ENCODE measurements at places on chromosomes 4 and X. TPM values are rescaled to one million over a fixed set of nuclear protein-coding genes. Genes with fewer than 3 reads are reported as not detected.
A peak's percentile ranks its signal among the peaks of the same experiment; 100 is the strongest.

The CSAG3 gene
- total RNA-seq, result not detected

The GYPE gene
- 1.1 TPM for total RNA-seq

The TRPC5OS gene
- total RNA-seq, result not detected

The WDR45 gene
- 90.2 TPM for total RNA-seq

The TMSB15C gene
- total RNA-seq, result 3.9 TPM

The DGKK gene
- total RNA-seq, result not detected

The P2RY4 gene
- total RNA-seq, result 1.4 TPM

The CLCN4 gene
- total RNA-seq, result 5.6 TPM

DNA sequence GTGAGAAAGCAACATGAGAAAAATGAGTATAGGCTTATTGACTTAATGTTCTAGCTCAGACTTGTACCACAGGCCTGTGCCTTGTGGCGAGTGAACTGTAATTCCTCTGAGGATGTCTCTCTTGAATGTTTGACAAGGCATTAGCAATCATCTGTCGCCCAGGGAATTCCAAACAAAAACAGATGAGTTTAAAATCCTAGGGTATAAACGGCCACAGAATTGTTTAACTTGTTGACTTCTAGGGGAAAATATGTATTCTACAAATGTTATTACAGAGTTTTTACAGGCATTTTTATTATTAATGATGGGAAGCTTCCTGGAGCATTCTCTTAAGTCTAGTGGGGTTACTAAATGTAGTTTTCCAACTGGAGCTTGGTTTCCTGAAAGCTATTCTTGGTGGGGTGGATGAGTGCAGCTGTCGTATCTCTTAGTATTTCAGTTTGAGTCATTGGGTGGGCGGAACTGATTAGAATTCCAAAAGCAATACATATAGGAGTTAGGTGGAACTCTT is 40.6 kb downstream of the ARHGAP10 start:
- peak overlapping the region; percentile 12 for H3K4me3 ChIP-seq
- H3K36me3 ChIP-seq, result peaks cover 3% of the 10 kb centered on the region
- H3K4me1 ChIP-seq, result peaks cover 50% of the 10 kb centered on the region
- no peaks in the 10 kb centered on the region for H3K27me3 ChIP-seq
- DNase-seq, result no peak

- H3K36me3 ChIP-seq, result no peaks in the 10 kb centered on the region
- H3K4me1 ChIP-seq, result no peaks in the 10 kb centered on the region
- H3K27me3 ChIP-seq, result no peaks in the 10 kb centered on the region
Observed at GRCh38 chr4:112348488-112349158, 51.5 kb downstream of the ALPK1 start.

- no peaks in the 10 kb centered on the region for H3K36me3 ChIP-seq
- no peak overlapping the region for H3K27ac ChIP-seq
- H3K4me3 ChIP-seq, result no peak overlapping the region
Observed at GRCh38 chr4:45621971-45622370, 501.9 kb downstream of the GABRG1 start.

GRCh38 chr4:80215449-80216052 is 18.2 kb downstream of the PRDM8 start:
- no peak overlapping the region for H3K27ac ChIP-seq
- H3K36me3 ChIP-seq, result no peaks in the 10 kb centered on the region
- DNase-seq, result no peak
- no peaks in the 10 kb centered on the region for H3K27me3 ChIP-seq
- H3K4me3 ChIP-seq, result no peak overlapping the region

DNA sequence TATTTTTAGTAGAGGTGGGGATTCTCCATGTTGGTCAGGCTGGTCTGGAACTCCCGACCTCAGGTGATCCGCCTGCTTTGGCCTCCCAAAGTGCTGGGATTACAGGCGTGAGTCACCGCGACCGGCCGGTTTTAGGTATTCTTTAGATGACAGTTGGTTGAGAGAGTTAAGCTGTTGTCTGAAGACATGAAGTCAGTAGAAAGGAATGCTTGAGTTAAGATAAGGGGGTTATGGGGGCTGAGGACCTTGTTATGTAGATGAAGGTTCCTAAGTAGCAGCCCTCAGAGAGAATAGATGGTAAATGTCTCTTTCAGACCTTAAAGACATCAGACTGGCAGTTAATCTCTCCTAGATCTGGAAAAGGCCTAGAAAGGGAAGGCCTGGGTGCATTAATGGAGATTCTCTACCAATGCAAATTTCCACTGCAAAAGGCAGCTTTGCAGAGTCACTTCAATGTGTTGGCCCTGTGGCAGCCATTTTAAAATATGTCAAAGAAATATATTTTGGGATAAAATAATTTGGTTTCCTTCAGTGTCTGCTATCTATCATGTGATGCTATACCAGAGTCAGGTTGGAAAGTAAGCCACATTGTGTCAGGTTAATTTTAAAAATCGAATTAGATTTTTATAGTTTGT is 6.4 kb upstream of the ZNF674 start:
- no peaks in the 10 kb centered on the region for H3K27me3 ChIP-seq
- H3K4me1 ChIP-seq, result peaks cover 5% of the 10 kb centered on the region
- no peak for DNase-seq
- H3K36me3 ChIP-seq, result no peaks in the 10 kb centered on the region
- H3K27ac ChIP-seq, result no peak overlapping the region

DNA sequence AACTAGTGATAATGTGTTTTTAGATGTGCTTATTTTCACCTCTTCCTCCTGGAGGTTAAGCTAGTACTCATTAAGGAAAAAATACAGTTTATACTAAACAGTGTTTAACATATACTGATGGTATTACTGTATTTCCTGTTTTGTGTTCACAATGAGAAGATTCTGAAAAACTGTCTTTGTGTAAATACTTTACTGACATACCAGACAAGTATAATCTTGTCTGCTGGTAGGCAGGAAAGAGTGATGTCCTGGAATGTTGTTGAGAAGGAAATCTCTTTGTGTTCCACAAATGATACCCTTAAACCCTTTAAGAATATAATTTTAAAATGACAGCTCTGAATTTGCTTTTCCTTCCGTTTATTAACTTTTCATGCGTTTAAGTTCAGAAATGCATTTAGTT is 205.5 kb upstream of the NUDT6 start:
- H3K4me3 ChIP-seq, result no peak overlapping the region
- no peak for DNase-seq
- no peaks in the 10 kb centered on the region for H3K27me3 ChIP-seq
- no peak overlapping the region for H3K27ac ChIP-seq
- no peaks in the 10 kb centered on the region for H3K36me3 ChIP-seq

DNA sequence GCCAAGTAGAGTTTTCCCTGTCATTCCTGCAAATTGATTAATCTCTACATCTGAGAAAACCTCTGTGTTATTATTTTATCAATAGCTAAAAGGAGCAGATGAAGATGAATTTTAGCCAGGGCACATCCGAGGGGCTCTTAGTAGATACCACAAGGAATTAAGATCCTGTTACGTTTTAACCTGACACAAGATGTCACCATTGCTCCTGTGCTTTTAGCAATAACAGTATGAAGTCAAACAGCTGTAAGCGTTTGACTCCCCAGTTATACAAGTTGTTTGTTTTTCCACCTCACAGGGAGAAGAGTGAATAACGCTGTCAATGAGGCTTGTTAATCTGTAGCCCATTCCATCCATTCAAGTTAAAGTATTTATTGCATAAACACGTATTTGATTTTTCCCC is 76.0 kb upstream of the AP1S2 start:
- H3K4me1 ChIP-seq, result no peaks in the 10 kb centered on the region
- no peaks in the 10 kb centered on the region for H3K36me3 ChIP-seq
- no peak for DNase-seq
- no peak overlapping the region for H3K4me3 ChIP-seq
- no peaks in the 10 kb centered on the region for H3K27me3 ChIP-seq

GRCh38 chr4:186067757-186068385 is 1.1 kb upstream of the TLR3 start:
- no peaks in the 10 kb centered on the region for H3K36me3 ChIP-seq
- H3K27ac ChIP-seq, result no peak overlapping the region
- no peak for DNase-seq
- no peaks in the 10 kb centered on the region for H3K27me3 ChIP-seq
- H3K4me1 ChIP-seq, result peaks cover 7% of the 10 kb centered on the region
- H3K4me3 ChIP-seq, result peak overlapping the region; percentile 76

- no peaks in the 10 kb centered on the region for H3K27me3 ChIP-seq
- H3K27ac ChIP-seq, result no peak overlapping the region
- no peaks in the 10 kb centered on the region for H3K4me1 ChIP-seq
Observed at GRCh38 chr4:118173956-118174725, 139.9 kb downstream of the NDST3 start.

- H3K27ac ChIP-seq, result peak overlapping the region; percentile 93
- peaks cover 21% of the 10 kb centered on the region for H3K4me1 ChIP-seq
- H3K36me3 ChIP-seq, result no peaks in the 10 kb centered on the region
- H3K27me3 ChIP-seq, result no peaks in the 10 kb centered on the region
- peak overlapping the region; percentile 86 for H3K4me3 ChIP-seq
Observed at GRCh38 chrX:38803243-38803587, 2.0 kb downstream of the MID1IP1 start.

DNA sequence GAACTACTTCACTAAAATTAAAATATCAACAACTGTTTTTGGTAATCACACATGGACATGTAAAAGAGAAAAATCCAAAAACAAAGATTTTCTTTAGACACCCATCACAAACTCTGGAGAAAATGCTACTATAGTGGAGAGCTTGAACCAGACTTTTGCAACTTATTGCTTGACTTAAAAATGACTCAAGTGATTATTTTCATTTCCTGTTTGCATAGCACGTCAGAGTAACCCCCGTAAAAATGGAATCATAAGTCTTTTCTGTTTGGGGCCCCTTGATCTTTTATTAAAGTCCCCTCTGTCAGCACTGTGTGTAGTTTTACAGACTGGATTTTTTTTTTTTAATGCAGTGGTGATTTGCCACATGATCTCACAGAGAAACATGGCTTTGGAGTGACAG is 79.5 kb downstream of the PRKG2 start:
- H3K4me3 ChIP-seq, result no peak overlapping the region
- peak overlapping the region; percentile 62 for H3K27ac ChIP-seq
- no peaks in the 10 kb centered on the region for H3K27me3 ChIP-seq
- peaks cover 3% of the 10 kb centered on the region for H3K4me1 ChIP-seq
- no peaks in the 10 kb centered on the region for H3K36me3 ChIP-seq

DNA sequence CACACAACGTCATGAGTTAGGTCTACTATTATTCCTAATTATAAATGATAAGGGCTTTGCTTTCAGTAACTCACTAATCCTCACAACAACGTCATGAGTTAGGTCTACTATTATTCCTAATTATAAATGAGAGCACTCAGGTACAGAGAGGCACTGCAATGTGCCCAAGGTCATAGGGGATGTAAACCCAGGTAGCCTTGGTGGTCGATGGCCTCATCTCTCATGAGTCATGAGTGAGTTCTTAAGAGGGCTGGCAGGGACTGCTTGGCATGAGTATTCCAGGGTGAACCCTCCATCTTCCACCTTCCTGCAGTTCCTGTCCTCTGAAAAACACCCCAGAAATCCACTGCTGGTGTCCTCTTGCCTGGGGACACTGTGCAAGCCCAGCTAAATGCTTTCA is 317.1 kb downstream of the STK32B start:
- no peaks in the 10 kb centered on the region for H3K27me3 ChIP-seq
- no peak overlapping the region for H3K4me3 ChIP-seq
- H3K4me1 ChIP-seq, result no peaks in the 10 kb centered on the region
- no peak for DNase-seq
- H3K36me3 ChIP-seq, result no peaks in the 10 kb centered on the region
- H3K27ac ChIP-seq, result no peak overlapping the region

GRCh38 chr4:186644311-186644638 is 79.4 kb downstream of the FAT1 start:
- no peaks in the 10 kb centered on the region for H3K36me3 ChIP-seq
- no peak for DNase-seq
- no peaks in the 10 kb centered on the region for H3K27me3 ChIP-seq
- no peak overlapping the region for H3K4me3 ChIP-seq
- H3K27ac ChIP-seq, result no peak overlapping the region

- no peak for DNase-seq
- no peaks in the 10 kb centered on the region for H3K4me1 ChIP-seq
- no peaks in the 10 kb centered on the region for H3K27me3 ChIP-seq
- H3K27ac ChIP-seq, result no peak overlapping the region
- no peak overlapping the region for H3K4me3 ChIP-seq
- no peaks in the 10 kb centered on the region for H3K36me3 ChIP-seq
Observed at GRCh38 chr4:126404549-126404948, 1089.8 kb downstream of the FAT4 start.

DNA sequence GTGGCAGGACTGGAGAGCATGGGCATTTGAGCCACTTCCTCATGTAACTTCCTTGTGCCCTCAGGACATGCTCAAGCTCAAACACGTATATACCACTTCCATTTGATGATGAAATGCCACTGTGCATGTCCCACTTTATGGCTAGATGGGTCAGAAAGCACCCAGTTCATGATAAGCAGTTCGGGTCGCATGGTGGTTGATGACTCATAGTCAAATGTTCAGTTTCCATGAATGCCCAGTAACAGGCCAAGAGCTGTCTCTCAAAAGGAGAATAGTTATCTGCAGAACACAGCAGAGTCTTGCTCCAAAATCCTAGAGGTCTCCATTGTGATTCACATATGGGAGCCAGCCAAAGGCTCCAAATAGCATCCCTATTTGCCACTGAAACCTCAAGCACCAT is 48.9 kb upstream of the SPIN3 start:
- no peaks in the 10 kb centered on the region for H3K27me3 ChIP-seq
- no peak for DNase-seq
- no peak overlapping the region for H3K27ac ChIP-seq
- no peaks in the 10 kb centered on the region for H3K4me1 ChIP-seq
- no peak overlapping the region for H3K4me3 ChIP-seq

- no peak for DNase-seq
- peak overlapping the region; percentile 98 for H3K27ac ChIP-seq
- no peaks in the 10 kb centered on the region for H3K27me3 ChIP-seq
- peak overlapping the region; percentile 89 for H3K4me3 ChIP-seq
Observed at GRCh38 chrX:23742174-23742696, 841 bp downstream of the ACOT9 start.

- no peak for DNase-seq
- no peaks in the 10 kb centered on the region for H3K27me3 ChIP-seq
- H3K4me1 ChIP-seq, result no peaks in the 10 kb centered on the region
- H3K36me3 ChIP-seq, result no peaks in the 10 kb centered on the region
Observed at GRCh38 chr4:166896254-166896653, 338.0 kb downstream of the SPOCK3 start.

DNA sequence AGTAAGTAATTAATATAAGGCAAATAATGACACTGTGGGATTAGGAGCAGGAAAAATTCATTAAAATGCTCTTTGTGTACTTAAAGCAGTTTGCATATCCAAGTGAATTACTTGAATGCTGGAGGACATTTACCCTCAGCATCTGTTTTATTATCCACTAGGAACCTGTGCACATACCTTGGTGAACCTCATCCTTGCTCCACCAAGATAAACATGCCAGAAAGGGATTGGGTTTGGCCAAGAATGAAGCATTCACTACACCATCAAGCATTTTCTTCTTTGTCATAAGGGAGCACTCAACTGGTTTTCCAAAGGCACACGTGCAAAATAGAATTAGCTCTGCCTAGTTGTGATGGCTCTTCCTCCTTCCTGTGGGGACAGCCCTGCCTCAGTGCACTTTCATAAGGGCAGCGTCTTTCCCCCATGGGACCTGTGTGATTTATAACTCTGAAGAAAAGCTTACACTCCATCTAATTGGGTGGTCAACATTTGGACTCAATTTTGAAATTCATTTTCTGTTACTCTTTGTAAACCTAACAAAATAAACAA is 291.7 kb downstream of the USP46 start:
- H3K4me3 ChIP-seq, result no peak overlapping the region
- DNase-seq, result no peak
- no peaks in the 10 kb centered on the region for H3K36me3 ChIP-seq
- H3K4me1 ChIP-seq, result no peaks in the 10 kb centered on the region
- H3K27me3 ChIP-seq, result no peaks in the 10 kb centered on the region
- H3K27ac ChIP-seq, result no peak overlapping the region
